Transverse colon (tissue), 4 donors: ENCODE measurements at places on chromosomes 7 and 10.
A peak's percentile ranks its signal among the peaks of the same experiment; 100 is the strongest.

DNA sequence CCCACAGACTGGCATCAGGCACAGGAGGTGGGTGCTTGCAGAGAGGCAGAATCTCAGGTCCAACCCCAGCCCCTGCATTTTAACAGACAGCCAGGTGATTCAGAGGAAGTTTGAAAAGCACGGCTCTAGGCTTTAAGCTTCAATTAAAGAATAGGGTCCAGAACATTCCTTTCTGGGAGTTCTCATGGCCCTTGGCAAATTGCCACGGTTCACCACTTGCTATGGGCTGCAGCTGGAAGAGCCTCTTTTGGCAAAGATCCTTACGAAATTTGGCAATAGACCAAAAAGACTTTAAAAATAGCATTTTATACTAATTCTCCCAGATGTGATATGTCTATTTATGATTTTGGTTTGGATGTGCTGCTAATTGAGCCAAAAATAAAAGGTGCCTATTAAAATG, 148.1 kb downstream of the ITGA8 start:
- no peak for DNase-seq

- no peak for DNase-seq
These were observed 581.7 kb downstream of the SDK1 start for GRCh38 chr7:3882782-3883181.

DNA sequence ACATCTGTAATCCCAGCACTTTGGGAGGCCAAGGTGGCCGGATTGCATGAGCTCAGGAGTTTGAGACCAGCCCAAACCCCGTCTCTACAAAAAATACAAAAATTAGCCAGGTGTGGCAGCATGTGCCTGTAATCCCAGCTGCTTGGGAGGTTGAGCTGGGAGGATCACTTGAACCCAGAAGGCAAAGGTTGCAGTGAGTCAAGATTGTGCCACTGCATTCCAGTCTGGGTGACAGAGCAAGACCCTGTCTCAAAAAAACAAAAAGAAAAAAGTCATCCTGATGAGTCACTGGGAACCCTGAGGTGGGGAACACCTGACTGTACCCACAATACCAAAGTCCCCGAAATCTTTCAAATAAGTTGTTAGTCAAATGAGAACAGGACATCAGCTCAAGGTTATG, 80.0 kb downstream of the NEBL start:
- DNase-seq, result no peak

DNA sequence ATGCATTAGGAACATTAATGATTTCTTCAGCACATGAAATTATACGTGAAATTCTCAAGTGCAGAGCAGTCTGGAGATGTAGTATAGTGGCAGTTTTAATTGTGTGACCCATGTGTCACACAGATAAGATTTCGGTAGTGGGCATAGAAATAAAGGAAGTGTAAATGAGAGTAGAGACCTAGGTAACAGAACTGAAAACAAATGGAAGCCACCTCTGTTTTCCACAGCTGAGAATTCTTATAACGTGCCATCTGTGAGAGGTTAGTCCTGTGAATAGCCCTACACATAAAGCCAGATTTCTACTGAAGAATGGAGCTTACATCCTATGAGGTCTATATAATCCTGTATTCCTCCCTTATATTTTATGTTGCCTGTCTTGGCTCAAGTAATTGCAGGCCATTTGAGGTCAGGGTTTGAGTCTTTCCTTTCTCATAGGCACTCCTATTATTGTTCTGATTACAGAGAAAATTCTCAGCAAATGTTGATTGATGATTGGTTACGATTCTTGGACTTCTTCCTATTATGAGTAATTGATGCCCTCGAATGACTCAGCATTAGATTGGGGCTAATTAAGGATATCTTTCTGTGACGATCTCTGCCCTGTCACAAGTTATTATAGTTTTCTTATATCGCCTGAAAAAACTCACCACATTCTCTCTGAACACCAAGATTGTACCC, 258.2 kb downstream of the KIF20B start:
- no peak for DNase-seq

DNA sequence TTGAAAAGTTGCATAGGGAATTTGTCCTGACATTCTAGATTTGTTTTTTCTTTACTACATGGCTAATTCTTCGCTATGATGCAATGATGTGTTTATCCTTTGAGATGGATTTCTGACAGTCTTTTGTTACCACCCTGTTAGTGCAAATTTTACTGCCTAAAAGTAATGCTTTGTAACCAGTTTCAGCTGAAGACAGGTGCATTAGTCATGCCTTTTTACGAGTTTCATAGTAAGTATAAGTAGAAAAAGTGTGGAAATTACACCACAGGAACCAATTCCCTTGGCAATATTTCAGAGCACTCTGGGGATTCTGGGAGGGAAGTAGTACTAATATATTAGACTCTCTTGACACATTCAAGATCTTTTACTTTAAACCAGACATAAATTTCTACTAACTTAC, 257.8 kb upstream of the DKK1 start:
- DNase-seq, result no peak

- no peak for DNase-seq
These were observed 114.0 kb upstream of the CNTNAP2 start for GRCh38 chr7:146002431-146003078.

DNA sequence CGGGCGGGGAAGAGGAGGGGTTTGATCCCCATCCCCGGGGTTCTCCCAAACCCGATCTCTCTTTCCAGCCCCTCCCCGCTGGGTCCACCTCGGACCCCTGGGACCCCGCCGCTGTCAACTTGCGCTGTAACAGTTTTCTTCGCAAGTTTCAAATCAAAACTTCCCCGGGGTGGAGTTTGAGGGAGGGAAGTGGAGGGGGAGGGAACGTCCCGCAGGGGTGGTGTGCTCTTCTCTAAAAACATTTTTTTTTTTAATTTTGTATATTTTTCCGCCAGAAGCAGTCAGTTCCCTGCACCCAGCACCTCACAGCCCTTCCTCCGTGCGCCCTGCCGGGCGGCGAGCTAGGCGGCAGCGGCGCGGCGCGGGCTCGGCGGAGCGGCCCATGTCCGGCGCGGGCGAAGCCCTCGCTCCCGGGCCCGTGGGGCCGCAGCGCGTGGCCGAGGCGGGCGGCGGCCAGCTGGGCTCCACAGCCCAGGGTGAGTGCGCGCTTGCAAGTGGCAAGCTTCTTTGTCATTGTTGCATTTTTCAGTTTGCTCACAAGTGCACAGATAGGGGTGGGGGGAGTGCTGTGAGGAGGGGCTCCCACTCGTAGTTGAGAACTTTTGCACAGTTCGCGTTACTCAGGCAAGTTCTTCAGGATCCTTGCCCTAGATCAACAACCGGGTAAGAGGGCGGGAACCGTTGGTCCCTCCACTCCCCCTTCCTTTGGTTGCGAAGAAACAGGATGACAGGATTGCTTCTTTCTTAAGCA, 933 bp downstream of the MDFIC start:
- peak; percentile 54 for DNase-seq

DNA sequence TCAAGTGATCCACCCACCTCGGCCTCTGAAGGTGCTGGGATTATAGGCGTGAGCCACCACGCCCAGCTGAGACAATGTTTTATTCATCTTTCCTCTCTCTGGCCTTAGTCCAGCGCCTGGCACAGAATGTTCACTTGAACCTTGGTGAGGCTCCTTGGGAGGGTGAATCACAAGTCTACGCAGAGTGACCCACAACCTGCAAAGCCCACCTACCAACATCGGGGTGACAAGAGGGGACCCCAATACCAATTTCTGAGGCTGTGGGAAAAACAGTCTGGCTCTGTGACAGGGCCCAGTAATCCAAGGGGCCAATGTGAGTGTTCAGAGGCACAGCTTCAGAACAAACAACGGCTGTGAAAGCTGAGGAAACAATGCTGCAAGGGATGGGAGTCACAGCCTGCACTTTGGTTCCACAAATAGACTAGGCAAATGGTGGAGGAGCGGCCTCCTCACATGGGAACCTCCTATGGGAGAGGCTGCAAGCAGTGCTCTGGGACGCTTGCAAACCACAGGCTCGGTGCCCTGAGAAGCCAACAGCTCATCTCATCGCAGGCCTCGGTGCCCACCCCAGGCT, 5.6 kb upstream of the MALSU1 start:
- no peak for DNase-seq

DNA sequence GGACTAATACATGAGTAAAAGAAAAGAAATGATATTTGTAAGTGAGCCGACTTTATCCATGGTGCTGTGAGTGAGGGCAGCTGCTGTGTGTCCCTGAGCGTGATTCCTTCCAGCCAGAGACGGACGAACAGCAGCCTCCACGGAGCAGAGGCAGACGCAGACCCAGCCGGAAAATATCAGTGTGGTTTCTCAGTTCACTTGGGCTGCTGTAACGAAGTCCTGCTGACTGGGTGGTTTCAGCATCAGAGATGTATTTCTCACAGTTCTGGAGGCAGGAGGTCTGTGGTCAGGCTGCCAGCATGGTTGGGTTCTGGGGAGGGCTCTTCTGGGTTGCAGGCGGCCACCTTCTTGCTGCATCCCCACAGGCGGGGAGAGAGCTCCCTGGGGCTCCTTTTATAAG, 375.6 kb downstream of the GLRX3 start:
- DNase-seq, result no peak

- DNase-seq, result no peak
These were observed 152.1 kb downstream of the ADAM12 start for GRCh38 chr10:126235979-126236851.

DNA sequence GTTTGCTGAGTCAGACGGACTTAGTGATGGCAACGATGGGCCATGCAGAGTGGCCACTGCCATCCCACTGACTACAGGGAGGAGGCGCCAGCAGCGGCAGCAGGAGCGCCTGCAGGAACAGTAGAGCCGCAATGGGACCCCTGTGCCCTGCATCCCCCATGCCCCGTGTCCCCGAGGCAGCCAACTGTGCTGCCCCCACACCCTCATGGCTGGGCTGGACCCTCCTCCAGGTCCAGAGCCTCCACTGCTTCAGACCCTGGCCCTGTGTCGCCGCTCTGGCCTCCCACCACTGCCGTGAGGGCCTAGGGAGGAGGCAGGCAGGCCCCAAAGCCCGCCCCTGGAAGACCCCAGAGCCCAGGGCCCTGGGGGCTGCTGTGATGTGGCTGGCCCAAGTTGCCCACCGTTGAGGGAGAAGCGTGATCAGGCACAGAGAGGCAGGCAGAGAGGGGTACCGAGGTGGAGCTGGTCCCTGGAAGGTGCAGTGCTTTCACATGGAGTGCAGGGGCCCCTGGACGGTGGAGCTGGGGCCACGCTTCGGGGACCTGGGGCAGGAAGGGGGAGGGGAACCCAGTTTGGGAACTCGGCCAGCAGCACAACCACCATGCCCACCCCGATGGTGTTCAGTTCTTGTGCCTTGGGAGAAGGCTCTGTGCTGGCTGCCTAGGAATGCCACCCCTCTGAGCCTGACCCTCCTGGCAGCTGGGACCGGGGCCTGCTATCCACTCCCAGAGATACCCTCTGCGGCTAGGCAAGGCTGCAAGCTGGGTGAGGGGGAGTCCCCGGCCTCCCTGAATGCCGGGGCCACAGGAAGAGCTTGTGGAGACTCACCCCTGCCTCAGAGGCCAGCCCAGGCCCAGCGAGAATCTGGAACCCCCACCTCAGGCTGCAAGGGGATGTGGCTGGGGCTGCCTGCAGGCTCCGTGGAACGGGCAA, 32.6 kb downstream of the DKK1 start:
- no peak for DNase-seq

DNA sequence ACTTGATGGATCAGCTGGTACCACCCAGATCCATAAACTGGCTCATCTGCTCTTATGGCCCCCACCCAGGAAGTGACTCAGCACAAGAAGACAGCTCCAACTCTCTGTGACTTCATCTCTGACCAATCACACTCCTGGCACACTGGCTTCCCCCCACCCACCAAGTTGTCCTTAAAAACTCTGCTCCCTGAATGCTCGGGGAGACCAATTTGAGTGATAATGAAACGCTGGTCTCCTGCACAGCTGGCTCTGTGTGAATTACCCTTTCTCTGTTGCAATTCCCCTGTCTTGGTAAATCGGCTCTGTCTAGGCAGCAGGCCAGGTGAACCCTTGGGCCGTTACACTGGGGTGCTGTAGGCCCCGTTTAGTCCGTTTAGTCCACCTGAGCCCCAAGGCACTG, 23.4 kb upstream of the BNIP3 start:
- no peak for DNase-seq

DNA sequence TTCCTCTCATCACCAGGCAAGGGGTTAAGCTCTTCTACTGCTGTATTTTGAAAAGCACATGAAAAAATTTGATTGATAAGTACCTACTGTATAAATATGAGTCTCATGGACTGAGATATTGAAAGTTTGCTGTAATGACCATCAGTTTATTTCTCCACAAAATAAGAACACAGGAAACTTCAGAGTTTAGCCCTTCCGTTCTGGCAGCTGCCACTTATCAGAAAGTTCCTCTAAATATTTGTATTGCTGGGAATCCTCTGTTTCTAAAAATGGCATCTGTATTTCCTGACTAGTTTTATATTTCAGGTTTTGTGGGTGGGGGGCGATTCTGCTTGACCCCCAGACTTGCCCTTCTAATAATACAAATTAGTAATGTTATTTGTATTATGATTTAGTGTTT, 92.0 kb downstream of the LYZL2 start:
- DNase-seq, result no peak
